ENCODE measurements at places on chromosomes 12 and 14.

DNA sequence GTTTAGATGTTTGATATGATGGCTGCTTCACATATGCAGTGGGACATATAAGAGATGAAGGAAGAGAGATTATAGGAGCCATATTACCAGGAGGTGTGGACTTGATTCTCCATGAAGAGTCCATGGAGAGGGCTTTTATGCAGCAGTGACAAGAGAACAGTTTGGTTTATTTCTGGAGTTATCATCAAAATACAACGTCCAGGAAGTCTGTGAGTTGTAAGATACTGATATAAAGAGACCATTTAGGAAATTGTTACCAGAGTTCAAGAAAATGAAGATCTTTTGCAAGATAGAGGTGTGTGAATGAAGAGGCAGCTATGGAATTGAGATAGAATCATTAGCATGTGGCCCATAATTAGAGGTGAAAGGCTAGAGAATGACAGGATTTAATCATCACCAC lies 431.7 kb downstream of the NPAS3 start:
- DNase-seq, result no peak

DNA sequence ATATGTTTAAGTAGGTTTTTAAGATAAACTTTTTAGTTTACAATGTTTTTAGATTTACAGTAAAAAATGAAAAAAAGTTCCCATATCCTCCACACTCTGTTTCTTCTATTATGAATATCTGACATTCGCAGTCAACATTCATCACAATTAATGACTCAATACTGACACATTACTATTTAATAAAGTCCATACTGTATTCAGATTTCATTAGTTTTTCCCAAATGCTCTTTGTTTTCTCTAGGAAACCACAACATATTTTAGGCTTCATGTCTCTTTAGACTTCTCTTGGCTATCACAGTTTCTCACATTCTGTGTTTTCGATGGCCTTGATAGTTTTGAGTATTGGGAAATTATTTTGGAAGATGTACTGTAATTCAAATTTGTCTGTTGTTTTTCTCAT lies 399.8 kb downstream of the SLC6A15 start:
- DNase-seq, result no peak

DNA sequence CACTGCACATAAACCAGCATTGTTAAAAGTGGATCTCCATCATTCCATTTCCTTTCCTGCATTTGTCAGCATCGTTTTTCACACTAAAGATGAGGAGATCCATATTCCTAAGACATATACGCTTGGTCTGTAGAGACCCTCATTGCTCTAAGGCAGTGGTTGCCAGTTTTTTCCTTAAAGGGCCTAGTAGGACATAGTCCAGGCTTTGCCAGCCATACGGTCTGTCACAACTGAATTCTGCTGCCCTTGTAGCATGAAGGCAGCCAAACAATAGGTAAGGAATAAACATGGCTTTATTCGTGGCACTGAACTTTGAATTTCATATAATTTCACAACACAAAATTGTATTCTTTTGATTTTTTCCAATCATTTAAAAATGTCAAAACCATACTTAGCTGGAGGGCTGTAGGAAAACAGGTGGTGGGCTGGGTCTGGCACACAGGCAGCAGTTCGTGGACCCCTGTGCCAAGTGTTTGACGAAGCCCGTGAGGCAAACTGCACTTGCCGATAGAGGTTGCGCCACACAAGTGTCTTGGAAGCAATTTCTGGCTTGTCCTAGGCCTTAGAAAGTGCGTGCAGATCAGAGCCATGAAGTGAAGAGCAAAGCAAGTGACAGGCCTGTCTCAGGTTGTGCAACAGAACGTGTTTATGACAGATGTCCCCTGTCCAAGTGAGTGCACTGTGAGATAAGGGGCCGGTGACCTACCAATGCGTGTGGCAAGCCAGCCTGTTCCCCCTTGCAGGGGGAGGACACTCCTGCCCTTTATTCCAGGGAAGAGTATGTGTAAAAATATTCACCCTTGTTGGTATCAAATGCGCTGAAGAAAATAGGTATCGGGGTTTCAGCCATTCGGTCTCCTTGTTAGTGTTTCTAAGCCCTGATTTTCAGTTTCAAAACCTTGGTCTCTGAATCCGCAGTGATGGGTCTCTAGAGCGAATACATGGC lies 916 bp upstream of the CHPT1 start:
- DNase-seq, result no peak

- no peak for DNase-seq
These were observed 15.6 kb downstream of the SMUG1 start for GRCh38 chr12:54173066-54173726.

DNA sequence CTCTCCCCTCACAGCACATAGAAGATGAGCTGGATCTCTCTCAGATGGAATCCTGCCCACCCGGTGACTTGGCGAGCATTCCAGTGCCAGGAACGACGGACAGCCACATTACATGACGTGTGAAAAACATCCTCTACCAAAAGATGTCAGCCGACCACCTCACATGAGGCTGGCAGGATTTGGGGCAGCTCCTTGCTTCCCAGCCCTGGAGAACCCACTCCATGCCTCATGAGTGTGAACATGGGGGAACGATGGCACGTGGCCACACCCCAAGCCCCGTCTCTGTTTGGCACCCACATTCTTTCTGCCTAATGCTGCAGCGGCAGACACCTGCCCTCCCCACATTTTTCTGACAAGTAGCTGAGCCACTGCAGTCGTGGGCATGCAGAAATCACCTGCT lies 202.5 kb downstream of the CALM1 start:
- DNase-seq, result no peak

DNA sequence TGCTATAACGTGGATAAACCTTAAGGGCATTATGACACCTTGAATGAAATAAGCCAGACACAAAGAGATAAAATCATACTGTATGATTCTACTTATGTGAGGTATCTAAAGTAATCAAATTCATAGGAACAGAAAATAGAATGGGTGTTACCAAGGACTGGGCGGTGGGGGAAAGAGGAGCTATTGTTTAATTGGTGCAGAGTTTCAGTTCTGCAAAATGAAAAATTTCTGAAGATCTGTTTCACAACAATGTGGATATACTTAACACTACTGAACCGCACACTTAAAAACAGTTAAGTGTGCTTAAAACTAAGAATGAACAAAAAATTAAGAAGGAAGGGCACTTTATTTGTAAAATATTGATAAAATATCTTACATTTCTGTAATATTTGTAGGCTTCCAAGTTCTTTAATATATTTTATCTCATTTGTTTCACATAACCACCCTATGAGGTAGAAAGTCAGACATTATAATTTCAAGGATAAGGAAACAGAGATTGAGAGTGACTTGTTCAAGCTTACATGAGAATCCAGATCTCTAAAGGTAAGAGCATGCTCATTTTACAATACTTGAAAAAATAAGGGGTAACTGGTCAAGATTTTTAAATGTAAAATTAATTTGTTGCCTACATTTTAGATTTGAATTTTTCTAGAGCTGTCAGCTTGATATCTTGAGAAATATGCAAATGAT lies 14.9 kb downstream of the LTA4H start:
- no peak for DNase-seq

GRCh38 chr14:22850944-22851764 lies 14.8 kb downstream of the MMP14 start:
- DNase-seq, result peak; percentile 67

DNA sequence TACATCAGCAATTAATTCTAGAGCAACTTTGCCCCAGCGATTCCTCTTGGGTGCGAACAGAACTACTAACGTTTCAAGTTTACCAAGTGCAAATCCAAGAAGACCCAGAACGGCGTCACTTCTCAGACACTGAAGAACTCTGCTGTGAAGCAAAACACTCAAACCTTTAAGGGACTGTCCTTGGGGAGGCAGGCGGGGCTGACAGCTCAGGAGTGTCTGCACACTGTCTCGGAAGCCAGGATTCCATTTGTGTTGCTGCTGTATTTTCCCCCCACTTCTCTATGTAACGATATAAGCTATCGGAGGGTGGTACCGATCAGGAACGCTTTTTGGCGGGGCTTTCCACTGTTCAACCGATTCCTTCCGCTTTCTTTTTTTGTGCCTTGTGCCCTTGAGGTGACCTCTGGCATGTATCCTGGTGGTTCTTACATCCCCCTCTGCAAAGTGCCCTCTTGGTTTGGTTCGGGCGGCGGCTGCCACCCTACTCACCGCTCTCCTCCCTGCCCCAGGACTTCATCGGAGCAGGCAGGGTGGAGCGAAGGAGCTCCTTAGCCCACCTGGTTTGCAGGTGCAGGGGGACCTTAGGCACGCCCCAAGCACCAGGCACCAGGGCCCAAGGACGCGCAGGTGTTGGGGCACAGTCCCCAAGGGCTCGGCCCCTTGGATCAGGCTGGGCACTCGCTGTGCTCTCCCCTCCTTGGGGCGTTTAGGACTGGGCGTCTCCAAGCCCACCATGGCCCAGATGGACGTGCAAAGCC lies 19.2 kb upstream of the MLXIP start:
- DNase-seq, result no peak

- DNase-seq, result no peak
These were observed 390 bp downstream of the BRAP start for GRCh38 chr12:111685322-111685810.

DNA sequence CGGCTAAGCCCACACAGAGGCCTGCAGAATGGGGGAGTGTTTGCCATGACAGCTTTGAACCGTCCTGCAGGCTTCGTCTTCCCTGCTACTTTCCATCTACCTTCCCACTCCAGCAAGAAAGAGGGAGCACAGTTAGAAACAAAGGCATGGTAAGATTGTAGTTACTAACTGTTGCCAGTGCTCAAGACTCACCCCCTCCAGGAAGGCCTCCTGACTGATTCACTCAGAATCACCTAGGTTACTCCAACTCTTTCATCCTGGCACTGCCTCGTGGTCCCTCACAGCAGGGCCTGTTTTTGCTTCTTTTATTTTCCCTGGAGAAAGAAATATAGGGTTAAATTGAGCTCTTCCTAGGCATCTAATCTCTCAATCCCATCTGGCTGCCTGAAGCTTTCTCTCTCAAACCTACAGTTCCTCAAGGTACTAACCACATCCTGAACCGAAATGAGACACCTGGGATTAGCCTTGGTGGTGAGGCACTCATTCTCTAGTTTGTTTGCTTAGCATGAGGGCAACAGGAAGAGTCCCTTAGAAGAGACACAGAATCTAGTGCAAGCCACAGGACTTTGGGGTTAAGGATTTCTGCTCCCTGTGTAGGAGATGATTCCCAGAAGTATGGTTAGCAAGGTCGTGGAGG lies 7.8 kb downstream of the GALNT6 start:
- DNase-seq, result no peak

DNA sequence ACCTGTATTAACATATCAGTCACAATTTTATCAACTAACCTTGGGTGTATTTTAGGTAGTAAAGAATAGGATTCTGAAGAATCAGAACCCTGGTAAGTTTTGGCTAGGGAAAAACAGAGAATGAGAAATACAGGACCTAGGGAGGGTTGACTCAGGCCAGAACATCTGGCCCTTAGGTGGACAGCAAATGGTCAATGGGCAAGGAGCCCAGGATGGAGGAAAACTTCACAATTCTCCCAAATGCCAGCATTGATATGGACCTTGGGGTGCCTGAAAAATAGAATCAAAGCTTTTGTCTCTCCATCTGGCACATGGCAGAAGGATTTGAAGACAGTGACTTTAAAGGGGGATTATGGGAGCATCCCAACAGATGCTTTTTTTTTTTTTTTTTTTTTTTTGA lies 32.7 kb upstream of the PRPF39 start:
- DNase-seq, result no peak

All from SJSA1 (cell line).